ENCODE measurements at places on chromosomes 4 and X.

DNA sequence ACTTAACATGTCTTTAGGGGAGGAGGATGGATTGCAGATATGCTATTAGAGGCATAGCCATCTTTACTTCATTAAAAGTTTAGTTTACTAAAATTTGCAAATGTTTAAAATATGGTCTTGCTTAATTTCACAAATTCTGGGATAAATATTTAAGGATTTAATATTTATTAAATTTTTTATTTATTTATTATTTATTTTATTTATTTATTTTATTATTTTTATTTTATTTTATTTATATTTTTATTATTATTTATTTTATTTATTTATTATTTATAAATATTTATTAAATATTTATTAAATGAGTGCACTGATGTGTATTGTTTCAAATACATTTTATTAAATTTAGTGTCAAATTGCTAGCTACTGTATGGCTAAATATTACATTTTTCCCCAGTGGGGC is 46.0 kb downstream of the FAT4 start:
- no peak for DNase-seq

DNA sequence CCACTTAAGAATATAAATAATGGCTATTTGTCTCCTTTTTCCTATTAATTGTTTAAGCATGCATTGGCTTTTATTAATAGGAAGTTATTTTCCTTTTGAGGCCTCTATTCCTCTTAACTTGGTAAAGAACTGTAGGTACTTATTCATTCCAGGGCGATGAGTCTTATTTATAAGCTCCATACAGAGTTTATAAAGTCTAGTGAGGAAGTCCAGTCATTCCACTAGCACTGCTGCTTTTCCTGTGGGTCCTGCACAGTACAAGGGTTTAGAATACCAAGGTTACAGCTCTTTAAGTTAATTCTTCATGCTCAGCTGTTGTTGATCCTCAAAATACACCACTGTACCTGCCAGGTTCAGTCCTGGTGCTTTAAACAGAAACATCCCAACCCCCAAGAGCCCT is 28.5 kb upstream of the WNK3 start:
- no peak for DNase-seq

DNA sequence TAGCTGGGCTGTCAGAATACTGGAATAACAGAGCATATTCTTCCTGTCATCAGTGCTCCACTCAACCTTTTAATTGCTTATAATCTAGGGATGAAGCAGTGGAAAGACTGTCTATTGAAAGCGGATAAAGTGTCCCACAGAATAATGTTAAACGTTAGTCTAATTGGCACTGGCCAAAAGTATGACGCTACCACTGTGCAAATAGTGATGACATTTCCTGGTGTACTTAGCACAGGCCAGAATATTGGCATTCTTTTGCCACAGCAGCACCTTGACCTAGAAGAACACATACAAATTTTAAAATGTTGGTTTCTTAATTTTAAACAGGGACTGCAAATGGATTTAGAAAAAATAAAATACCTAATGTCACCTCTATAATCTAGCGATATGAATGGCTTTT is 635.2 kb upstream of the SPANXN1 start:
- DNase-seq, result no peak

DNA sequence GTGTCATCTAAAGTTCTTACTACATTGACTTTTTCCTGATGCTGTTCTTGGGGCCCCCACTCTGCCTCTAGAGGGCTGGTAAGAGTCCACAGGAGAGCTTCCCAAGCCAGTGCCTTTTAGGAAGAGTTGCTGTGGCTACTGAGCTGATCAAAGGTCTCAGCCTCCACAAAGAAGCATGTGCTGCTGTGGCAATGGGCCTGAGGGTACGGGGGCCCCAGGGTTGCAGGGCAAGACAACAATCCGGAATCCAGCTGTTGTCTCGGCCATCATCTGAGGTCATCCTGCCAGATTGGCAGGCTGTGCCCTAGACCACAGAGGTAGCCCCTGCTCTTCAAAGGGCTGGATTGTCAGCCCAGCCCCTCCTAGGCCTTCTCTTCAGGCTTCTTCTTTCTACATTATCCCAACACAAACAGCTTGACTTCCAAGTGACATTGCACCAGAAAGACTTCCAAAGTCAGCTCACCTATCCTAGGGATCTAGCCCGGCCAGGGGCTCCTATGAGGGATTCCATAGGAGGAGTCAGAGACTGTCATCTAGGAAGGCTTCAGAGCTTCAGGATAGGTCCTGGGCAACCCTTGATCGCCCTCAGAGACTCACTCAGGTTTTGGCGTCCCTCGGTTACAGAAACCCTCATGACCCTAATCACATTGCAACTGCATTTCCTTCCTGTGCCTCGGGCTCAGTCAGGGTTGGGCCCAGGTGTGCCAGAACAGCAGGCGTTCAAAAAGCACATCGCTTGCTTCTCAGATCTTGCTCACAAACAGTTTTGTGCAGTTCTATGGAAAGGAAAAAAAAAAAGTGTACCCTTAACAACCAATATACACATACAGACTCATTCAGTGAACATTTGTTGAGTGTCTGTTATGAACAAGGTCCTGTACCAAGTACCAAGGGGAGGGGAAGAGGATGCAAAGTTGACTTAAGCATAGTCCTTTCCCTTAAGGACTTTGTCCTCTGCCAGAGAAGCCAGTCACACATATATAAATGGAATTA is 27.8 kb downstream of the SLC25A5 start:
- no peak for DNase-seq

Data from LNCaP clone FGC (cell line).